AG04450 (cell line): ENCODE measurements at places on chromosomes 6 and 20.

GRCh38 chr6:118186672-118187567, 279.9 kb downstream of the SLC35F1 start:
- no peak for DNase-seq

DNA sequence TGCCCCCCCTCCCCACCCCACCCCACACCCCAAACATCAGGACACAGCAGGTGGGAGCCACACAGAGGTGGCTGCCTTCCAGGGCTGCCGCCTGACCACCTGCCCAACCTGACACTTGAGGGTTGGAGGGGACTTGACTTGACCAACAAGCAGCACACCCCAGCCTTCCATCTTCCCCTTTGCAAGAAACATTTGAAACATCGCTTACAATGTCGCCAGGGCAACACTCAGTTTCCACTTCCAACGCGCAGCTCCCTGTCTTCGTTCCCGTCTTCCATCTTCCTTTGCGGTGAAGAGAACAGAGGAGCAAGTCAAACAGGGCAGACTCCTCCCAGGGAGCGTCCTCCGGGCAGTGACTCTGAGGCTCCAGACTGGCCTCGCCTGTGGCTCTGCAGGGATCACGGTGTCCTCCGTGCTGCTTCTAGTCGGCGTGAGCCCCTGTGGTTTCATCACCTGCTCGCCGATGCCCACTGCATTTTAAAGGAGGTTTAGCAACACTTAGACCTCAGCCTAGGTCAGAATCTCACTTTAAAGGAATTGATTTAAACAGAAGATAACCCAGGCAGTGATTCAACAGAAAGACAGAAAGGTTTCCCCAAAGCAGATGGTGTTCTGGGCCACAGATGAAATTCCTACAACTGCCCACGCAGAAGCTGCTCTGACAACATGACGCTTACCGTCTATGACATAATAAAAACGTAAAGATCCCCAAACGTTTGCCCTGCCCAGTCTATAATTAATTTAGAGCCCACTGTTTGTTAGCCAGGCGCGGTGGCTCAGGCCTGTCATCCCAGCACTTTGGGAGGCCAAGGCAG, 130.8 kb downstream of the TAF4 start:
- DNase-seq, result no peak

- no peak for DNase-seq
These were observed 297.4 kb downstream of the THBS2 start for GRCh38 chr6:168956141-168956838.

- DNase-seq, result no peak
These were observed 170.2 kb upstream of the CITED2 start for GRCh38 chr6:139544701-139545057.

GRCh38 chr20:20695250-20695816, 17.1 kb downstream of the RALGAPA2 start:
- DNase-seq, result no peak
